ENCODE measurements at places on chromosomes 7 and 10.

DNA sequence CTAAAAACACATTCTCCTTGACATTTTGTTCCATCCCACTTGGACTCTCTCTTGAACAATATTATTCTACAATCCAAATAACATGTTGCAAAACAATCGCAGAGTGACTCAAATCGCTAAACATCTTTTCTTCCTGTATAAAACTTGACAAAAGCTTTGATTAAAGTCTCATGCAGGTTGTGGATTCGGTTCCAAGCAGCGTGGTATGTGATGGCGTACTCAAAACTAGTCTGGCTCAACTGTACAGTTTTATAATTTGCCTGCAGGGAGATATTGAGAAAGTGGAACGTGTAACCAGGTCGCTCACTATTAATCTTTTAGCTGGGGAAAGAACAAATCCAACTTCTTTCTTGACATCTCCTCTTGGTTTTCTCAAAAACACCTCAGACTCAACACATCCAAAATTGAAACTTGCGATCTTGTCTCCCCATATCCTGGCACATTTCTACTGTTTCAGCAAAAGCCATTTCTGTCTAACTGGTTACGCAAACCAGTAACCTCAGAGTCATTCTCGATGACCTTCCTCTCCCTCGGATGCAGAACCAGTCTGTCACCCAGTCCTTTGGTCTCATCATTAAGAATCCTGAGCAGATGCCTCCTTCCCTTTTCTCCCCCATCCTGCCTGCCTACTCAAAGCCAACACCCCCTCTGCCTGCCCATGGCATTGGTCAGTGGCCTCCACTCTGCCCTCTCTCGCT, 100.1 kb downstream of the CACNB2 start:
- DNase-seq, result no peak

DNA sequence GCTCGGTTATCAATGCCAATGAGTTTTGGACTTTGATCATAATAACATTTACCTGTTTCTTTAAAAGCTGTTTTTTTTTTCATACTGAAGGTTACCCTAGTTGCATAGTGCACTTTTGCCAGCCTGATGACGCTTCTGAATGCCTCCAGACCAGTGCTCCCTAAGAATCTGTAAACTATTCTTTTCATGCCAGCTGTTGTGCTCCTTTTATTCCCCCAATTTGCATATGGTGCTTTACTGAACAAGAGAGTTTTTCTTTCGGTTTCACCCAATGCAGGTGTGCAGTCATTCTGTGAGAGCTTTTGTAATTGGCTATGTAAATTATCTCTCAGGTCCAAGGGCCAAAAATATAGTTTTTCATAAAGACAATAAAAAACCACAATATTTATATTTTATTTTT, 48.1 kb upstream of the GLCCI1 start:
- no peak for DNase-seq

DNA sequence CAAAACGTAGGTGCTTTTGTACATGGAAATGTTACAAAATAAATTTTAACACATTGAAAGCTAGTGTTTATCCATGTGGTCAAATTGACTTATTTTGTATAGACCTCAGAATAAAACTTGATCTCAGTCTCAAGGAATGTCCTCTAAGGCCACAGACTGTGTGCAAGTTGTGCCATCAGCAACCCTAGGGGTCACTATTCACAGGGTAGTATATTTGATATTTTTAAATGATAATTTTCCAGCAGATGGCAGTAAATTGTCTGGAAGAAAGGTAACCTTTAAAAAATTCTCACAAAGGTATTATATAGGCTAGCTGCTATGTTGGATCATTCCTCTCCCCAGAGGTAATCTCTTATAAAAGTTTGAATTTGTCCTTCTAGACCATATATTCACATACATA, 12.9 kb upstream of the SNX10 start:
- peak; percentile 62 for DNase-seq

- DNase-seq, result no peak
Measured at GRCh38 chr7:129707910-129708499, 96.5 kb downstream of the NRF1 start.

DNA sequence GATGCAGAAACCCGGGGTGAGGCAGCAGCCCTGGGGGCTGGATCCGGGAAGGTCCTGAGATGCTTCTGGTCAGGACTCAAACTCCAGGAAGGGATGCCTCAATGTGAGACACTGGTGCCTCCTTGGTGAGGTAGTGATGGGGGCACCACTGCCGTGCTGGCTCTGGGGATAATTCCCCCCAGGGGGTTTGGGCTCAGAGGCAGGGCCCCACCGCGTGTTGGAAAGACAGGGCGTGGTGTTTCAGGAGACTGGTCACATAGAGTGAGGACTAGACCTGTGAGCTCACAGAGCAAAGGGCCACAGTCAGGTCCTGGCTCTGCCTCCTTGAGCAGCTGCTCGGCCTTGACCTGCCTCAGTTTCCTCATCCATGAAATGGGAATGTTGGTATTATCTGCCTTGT, 361.9 kb downstream of the GLRX3 start:
- DNase-seq, result no peak

GRCh38 chr10:20058135-20058534, 241.9 kb downstream of the PLXDC2 start:
- no peak for DNase-seq

DNA sequence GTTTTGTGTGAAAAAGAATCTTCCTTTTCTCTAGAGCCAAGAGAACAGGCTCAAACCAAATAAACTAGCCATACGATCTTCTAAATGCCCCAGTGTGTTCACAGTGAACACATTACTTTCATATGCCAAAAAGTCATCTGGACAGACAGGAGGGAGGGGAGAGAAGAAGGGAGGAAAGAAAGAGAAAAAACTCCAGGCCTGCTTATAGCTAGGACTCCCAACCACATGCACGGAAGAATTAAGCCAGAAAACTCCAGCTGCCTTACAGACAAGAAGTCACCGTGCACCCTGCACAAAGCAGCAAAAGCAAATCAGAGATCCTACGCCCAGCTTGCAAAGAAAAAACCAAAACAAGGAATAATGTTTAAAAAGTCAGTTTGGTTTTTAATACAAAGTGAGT, 34.3 kb downstream of the SNX8 start:
- no peak for DNase-seq

DNA sequence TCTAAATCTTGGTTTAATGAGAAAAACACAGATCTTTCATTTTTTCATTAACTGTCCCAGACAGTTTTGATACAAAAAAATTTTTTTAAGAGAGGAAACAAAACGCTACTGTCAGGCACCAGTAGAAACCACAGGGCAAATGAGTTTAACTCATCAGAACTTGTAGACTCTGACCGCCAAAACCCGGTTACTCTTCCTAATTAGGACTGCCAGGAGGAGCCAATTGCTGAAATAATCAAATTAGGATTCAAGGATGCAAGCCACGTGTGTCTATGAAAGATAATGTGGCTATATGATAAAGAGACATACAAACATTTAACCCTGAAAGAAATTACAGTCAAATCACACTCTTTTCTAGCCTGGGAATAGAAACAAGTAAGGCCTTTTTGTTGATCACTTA, 154.4 kb downstream of the DGKI start:
- no peak for DNase-seq

- DNase-seq, result no peak
Measured at GRCh38 chr10:109282510-109282909, 640.8 kb downstream of the XPNPEP1 start.

DNA sequence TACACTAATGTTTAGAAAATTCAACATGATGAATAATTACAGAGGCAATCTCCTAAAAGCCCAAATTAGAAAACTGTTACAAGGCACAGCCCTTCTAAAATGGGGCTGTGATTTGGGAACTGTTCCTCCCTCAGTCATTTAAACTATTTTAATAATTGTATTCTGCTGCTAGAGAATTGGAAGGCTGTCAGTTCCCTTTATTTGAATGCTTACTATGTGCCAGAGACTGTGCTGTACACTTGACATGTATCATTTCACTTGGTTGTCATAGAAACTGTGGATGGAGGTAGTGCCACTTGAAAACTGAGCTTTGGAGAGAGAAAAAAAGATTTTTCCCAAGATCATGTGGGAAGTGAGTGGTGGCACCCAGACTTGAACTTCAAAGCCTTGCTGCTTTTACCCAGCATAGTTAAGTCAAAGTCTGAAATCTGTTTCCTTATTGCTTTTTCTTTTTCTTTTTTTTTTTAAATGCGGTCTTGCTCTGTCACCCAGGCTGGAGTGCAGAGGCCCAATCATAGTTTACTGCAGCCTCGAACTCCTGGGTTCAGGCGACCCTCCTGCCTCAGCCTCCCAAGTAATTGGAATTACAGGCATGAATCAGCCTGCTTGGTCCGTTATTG, 23.6 kb downstream of the UBE2D1 start:
- no peak for DNase-seq

- DNase-seq, result no peak
Measured at GRCh38 chr10:111118758-111119157, 41.9 kb downstream of the ADRA2A start.

- no peak for DNase-seq
Measured at GRCh38 chr10:130180416-130180815, 44.2 kb downstream of the GLRX3 start.

DNA sequence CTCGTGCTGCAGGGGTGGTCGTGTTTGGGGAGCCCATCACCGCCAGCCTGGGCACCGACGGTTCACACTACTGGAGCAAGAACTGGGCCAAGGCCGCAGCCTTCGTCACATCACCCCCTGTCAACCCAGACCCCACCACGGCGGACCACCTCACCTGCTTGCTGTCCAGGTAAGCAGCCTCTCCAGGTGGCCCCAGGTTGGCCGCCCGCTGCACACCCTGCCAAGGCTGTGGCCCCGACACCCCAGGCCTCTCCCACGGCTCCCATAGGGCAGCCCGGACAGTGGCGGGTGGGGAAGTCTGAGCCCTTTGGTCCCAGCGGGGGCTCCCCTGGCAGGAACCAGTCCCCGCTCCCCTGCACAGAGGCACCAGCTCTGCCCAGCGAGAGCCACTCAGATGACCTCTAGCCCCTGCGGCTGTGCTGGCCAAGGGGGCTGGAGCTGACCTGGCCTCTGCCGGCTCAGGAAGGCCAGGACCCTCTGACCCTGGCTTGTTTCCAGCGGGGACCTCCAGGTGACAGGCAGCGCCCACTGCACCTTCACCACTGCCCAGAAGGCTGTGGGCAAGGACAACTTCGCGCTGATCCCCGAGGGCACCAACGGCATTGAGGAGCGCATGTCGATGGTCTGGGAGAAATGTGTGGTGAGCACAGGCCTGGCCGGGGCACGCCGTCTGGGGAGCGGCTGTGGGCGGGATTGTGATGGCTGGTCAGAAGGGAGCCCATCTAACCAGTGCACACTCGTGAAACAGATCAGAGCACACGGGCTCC, 13.8 kb downstream of the DPYSL4 start:
- no peak for DNase-seq

DNA sequence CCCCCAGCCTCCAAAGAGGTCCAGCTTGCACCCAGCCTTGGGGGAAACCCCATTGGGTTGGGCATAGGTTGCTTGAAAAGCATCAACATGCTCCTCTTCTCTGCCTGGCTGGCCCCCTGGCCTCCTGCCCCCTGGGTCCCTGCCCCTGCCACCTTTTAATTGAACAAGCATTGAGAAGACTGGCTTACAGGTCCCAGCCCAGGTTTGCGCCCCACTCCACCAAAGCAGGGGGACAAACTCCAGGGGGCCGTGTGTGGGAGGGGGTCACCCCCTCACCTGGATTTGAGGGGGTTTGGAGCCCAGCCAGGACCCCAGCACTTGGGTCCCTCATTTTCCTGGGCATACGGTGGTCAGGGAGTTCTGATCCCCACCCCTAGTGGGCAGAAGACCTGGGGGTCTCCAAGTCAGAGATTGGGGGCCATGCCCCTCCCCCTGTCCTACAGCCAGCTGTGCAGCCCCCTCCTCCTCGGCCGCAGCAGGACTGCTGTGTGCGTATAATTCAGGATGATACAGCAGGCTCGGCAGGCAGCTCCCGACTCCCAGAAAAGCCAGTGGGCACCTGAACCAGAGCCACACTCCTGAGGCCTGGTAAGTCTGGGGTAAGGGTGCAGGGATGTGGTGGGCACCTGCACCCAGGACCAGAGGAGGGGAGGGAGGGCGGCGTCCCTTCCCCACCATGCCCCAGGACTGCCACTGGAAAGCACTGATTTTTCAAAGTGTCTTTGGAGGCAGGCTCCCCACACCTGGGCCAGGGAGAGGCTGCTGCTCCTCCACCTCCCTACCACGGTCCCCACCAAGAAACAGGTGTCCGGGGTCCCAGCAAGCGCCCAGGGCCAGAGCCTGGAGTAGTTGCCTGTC, 1.7 kb downstream of the ELFN1 start:
- DNase-seq, result no peak

DNA sequence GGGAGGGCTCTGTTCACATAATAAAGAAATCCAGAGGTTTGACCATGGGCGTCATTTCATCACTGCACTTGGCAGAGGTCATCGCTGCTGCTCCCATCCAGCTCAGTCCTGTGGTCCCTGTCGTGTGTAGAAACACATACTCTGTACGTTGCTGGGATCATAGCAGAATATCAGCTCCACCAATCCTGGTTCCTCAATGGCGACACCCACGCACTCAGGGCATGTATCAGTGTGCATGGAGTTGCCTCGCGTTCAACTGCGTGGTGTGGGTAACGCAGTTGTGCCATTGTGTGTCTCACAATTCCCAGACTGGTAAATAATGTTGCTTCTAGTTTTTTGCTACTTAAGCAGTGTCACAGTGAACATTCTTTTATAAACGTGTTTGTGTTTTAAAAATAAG, 111.1 kb downstream of the LHPP start:
- DNase-seq, result no peak

- DNase-seq, result no peak
Measured at GRCh38 chr7:20064974-20065862, 152.0 kb downstream of the MACC1 start.

DNA sequence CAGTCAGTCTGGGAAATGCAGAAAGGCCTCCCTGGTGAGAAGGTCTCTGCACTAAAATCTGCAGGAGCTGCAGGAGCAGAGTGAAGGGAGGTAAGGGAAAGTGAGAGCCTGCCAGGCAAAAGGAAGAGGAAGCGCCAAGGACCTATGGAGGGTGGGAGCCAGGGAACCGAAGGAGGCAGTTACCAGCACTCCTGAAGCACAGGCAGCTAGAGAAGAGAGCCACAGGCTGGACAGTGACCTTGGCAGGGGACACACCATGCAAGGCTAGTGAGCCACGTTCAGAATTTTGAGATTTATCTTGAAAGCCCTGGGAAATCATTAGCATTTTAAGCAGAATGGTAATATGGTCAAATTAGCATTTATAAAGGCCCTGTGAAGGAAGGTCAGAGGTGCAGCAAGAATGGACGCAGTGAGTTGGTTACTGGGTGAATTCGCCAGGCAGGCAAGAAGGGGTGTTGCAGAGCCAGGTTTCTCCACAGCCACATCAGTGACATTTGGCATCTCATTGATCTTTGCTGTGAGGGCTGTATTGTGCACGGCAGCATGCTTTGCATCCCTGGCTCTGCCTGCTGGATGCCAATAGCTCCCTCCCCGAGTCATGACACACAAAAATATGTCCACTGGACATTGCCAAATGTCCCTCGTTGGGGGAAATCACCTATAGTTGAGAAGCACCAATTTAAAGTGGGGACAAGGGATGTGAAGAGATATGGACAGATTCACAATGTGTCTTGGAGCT, 54.7 kb upstream of the LANCL2 start:
- DNase-seq, result no peak

DNA sequence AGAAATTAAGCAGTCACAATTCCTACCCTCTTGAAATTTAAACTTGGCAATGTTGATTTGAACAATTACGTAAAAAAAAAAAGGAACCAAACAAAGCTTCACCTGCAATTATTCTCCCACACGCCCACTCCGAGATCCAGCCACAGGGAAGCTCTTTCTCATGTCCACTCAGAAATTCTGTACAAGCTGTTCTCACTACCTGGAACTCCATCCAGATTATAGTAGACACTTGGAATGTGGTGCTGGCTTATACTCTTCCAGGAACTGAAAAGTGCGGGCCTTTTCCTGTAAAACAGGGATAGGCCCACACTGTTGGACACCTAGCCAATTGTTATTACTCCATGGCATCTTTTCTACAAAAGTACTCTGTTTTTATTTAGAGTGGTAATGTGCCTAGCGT, 20.3 kb upstream of the TOMM7 start:
- DNase-seq, result no peak

Data from GF-D8 (cell line).